Activated CD4-positive, alpha-beta T cell treated with anti-CD3 and anti-CD28 coated beads, Interleukin-2, amount 50 U/mL, for 16 hours (primary cell): ENCODE measurements at places on chromosomes 5 and 9.

GRCh38 chr5:11609570-11610303, 294.5 kb downstream of the CTNND2 start:
- no peak for DNase-seq

DNA sequence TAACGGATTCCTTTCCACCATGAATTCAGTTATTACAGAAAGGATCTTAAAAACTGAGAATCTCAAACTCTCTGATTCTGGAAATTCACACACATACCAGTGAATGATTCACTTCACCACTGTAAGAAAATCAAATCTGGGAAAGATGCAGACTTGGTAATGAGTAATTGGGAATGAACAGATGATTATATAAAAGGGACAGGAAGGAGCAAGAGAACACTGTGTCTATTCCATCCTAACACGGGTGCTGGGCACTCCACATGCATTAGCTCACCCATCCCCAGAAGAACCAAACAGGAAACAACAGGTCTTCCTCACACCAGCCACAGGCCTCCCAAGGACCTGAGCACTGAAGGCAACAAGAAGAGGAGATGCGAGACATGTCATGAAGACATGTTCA, 74.8 kb upstream of the ZNF622 start:
- no peak for DNase-seq

GRCh38 chr5:378301-378891, 56.9 kb downstream of the AHRR start:
- DNase-seq: peak; percentile 77

DNA sequence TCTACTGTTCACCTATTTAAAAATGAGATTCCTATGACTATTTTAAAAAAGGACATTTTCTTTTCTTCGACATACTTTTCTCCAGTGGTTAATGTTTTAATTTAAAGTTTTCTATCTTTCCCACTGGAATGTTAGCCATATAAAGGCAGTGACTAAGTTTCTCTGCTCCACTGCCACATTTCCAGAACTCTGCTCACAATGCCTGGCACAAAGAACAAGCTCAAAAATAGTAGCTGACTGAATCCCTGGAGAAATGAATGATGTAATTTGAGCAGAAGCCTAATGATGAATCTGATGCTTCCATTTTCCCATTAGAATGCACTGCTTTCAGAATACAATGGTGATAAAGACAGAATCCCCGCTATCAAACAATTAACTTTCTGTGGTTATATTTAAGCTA, 817.8 kb downstream of the MTRR start:
- no peak for DNase-seq

- no peak for DNase-seq
Observed at GRCh38 chr9:94768766-94769165, 42.3 kb downstream of the AOPEP start.

DNA sequence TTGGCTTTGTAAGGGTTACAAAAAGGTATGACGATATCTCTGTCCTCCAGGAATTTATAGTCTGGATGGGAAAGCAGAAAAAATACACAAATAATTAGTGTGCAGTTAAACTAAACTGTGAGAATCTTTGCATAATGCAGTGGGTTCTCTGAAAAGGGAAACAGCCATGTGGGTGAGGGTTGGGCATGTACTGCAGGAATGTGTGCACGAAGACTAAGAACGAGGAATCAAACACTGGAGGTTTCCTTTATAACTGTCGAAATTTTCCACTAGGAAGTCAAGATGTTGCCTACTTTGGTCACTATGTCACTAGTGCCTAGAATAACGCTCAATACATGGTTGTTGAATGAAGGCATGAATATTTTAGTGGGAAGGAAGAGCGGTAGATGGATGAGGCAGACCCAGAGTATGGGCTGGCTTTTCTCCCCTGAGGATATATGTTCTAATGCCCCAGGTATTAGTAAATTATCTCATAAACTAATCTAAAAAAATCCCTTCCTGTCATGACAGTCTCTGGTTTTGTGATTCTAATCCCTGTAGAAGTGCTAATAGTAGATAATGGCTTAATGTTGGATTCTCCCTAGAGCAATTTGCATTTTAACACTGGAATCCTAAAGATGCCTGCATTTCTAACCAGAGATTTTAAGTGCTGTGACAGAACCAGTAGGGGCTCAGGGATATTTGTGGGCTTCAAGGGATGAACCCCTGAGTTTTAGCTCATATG, 227.3 kb downstream of the NMUR2 start:
- DNase-seq: no peak

GRCh38 chr9:27499451-27499850, 24.6 kb upstream of the IFNK start:
- peak; percentile 76 for DNase-seq

GRCh38 chr5:33745101-33745770, 146.6 kb downstream of the ADAMTS12 start:
- DNase-seq: no peak

DNA sequence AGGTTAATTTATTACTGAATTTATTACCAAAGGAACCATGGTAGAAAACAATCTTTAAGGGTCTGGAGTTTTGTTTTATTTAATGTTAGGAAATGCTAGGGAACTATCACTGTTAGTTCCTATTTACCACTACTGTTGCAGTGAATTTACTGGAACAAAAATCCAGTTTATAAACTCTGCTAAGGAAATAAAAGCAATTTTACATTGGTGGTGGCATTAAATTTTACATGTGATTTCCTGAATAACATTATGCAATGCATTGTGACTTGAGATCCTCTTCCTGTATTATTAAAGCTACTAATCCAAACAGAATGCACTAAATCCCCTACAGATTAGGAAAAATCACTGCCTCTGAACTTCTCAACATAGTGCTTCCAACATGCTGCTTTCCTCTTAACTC, 599.5 kb upstream of the PTGER4 start:
- DNase-seq: no peak

DNA sequence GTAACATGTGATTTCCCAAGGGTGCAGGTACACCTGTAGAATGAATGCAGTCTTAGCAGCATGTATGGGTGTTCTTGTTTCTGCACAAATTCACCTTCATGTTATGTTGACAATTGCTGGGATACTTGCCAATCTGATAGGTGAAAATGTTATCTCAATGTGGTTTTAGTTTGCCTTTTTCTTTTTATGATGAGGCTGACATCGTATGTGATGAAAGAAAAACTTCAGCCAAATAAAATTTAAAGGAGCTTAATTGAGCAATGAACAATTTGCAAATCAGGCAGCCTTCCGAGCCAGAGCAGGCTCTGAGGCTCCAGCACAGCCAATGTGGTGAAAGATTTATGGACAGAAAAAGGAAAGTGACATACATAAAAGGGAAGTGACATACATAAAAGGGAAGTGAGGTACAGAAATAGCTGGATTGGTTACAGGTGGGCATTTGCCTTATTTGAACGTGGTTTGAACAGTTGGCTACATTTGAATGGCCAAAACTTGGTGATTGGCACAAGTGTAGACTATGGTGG, 10.5 kb downstream of the TAL2 start:
- no peak for DNase-seq

DNA sequence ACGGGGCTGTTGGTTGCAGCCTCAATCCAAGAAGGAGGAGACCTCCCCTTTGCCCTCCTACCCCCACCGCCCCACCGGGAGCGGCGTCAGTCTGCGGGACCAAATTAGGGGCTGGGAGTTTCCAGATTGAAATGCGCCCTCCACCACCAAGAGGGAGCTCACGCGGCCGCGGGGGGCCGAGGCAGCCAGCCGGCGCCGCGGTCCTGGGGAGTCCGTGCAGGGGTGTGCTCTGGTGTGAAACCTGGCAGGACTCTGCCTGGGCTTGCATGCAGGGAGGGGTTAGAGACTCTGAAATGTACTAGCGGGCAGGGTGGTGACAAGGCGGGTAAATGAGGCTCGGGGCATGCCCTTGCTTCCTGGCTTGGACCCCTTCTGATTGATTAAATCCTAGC, 989 bp upstream of the FBN2 start:
- DNase-seq: no peak

GRCh38 chr5:91103353-91104061, 279.6 kb downstream of the ARRDC3 start:
- DNase-seq: no peak
